ENCODE measurements at places on chromosomes 6 and 20.

GRCh38 chr20:18728165-18728869, 85.3 kb upstream of the SCP2D1 start:
- DNase-seq = no peak

DNA sequence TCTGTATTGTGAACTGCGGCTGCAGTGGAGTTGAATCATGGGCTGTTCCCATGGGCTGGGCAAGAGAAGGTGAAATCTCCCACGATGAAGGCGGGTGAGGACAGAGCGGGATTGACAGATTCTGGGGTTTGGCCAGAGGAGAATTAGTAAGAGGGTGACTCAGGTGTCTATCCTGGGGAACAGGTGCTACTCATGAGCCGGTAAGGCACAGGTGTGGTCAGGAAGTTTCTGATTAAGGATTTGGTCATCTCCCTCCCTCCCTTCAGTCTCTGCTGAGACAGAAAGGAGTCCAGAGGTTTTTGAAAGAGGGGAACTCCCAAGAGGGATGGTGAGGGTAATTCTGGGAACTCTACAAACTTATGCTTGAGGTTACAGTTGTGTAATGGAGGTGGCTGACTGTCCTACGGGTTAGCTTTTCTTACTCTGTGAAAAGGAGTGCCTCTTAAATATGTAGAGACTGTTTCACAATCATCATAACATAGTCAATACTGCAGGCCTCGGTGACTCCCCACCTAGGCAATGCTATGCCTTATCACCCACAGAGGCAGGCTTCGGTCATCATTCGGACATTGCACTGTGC, 31.5 kb downstream of the SERPINB1 start:
- no peak for DNase-seq

GRCh38 chr6:90151576-90152422, 144.8 kb downstream of the BACH2 start:
- no peak for DNase-seq

DNA sequence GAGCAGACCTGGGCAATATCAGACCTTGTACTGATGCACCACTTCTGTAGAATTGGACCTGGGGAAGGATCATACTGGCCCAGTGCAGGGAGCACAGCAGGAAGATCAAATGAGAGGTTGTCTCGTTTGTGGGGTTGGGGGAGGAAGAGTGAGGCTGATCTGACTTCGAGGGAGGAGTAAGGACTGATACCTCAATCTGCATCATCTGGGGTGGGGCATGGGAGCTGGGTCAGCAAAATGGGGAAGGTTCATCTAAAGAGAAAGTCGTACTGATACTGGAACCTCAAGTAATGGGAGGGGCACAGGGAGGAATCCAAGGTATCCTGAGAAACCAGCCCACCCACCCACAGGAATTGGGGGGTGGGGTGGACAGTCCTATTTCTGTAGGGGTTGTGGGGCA, 3.7 kb downstream of the RNF39 start:
- no peak for DNase-seq

DNA sequence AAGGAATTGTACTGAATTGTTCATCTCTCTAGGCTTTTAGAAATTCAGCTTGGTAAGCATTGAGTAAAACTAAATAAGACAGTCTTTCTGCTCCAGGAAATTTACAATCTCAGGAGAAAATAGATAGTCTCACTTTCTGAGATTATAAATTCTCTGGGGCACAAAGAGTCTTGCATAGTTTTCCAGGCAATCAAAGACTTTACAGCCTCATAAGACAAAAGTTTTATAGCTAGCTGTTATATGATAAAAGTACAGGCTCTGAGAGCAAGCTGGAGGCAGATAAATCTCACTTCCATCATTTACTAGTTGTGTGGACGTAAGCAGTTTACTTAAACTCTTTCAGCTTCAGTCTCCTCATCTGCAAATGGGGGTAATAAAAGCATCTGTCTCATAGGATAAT, 11.4 kb downstream of the FRK start:
- no peak for DNase-seq

DNA sequence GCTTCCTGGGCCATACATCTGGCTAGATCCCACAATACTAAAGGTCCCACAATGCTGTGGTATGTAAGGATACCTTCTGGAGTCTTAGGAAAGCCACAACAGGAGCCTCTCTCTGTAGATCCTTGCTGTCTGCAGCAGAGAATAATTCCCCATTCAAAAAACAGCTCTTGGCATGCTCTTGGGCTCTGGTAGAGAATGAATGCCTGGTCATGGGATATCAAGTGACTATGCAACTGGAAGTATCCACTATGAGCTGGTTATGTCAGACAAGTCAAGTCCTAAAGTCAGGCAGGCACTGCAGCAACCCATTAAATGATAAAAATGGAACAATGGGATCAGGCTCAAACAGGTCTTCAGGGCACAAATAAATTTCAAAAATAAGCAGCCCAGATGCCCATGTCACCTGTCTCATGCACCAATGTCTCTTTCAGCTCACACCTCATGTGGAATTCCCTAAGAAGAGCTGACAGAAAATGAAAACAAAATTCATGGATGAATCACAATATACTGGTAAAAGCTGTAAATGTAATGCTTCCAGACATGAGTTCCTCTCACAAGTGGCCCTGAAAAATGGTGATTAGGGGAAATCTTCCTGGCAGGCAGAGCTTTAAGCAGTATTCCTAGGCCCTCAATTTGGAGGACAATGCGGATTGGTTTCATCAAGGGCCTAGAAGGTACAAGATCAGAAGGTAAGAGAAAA, 4.3 kb downstream of the AK9 start:
- DNase-seq = no peak

DNA sequence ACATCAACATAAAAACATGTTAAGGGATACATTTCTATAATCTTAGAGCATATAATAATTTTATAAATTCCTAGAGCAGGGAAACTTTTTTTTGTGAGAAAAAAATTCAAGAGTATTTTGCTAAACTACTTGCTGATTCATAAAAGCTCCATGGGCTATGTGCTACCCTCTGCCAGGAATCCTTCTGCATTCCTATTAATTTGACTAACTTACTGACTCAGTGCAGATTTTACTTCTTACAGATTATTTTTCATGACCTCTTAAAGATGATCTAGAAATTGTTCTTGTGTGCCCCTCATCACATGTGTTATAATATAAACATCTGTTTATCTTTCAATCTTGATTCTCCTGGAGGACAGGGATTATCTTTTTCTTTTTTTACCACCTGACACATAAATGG, 5.7 kb downstream of the VTA1 start:
- DNase-seq = no peak

- no peak for DNase-seq
These were observed 151.3 kb downstream of the RALGAPA2 start for GRCh38 chr20:20561172-20561571.

DNA sequence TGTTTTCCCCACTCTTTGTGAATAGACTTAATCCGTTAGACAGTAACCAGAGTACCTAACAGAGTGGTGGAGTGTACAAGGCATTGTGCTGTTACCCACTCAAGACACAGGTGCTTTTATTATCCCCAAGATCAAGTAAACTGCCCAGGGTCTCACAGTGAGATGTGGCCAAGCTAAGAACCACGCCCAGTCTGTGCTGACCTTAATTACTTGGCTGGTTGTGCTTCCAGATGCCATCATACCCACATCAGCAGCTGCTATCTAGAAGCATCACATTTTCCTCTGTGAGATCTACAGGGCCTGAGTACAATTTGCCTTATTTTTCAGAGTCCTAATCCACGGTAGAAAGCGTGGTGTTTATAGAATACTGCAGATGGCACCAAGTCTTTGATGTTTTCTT, 70.3 kb downstream of the GFRA4 start:
- DNase-seq = no peak

DNA sequence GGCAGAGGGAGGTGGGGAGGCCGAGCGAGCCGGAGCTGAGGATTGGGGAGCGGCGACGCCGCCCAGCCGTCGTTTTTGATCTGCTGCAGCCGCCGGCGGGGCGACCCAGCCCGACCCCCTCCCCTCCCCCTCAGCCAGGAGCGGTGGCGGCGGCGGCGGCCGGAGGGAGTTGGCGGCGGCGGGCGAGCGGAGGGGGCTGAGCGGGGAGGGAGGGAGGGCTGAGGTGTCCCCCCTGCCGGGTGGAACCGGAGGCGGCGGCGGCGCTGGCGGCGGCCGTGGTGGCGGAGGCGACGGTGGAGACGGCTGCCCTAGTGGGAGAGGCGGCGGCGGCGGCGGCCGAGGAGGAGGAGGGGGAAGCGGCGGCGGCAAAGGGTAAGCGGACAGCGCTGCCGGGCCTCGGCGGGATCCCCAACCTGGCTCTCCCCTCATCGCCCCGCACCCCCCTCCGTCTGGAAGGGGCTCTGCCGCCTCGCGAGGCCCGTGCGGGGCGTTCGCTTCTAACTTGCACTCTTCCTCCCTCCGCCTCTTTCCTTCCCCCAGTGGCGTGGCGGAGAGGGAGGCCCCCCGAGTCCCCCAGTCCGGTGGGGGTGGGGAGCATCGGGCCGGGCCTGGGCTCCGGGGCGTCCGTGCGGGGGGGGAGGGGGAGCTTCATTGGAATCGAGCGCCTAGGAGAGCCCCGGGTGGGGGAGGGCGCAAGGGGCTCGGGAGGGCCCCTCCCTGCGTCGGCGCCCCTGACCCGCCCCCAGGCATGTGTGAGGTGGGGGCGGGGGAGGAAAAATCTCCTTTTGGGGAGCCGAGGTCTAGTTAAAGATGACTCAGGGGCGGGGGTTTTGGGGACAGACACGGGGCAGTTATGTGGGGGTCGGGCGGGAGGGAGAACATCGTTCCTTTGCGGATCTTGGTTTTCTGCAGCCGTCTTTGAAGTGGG, at the start of gene TAB2:
TAB2 (plus strand) TSS at position 69 of the 928 bp plus-strand sequence. CDS start 52,286 bp downstream, outside the sequence.
- peak; percentile 68 for DNase-seq

DNA sequence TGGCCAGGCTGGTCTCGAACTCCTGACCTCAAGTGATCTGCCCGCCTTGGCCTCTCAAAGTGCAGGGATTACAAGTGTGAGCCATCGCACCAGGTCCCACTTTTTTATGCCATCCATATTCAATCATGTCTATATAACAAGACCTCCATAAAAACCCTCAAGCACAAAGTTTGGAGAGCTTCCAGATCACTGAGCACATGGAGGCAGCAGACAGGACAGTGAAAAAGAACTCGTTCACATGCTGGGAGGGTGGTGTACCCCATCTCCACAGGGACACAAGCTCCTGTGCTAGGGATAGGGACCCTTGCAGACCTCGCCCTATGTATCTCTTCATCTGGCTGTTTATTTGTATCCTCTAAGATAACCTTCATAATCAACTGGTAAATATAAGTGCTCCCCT, 30.3 kb downstream of the KIF13A start:
- DNase-seq = no peak

DNA sequence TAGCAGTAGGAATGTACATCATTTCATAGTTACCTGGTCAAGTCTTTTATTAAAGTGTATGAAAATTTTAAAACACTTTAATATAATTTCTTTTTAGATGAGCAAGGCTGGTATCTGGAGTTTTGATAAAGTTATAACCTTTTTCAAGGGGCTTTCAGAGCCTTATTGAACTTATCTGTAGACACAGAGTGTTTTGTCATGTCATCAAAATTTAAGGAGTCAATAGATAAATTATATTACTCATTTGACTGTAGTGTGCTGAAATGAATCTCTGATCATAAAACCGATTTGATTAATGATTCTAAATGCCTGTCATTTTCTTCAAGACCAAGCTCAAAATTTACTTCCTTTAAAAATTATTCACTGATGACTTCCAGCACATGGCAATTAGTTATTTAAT, 125.6 kb downstream of the ARID1B start:
- DNase-seq = no peak

DNA sequence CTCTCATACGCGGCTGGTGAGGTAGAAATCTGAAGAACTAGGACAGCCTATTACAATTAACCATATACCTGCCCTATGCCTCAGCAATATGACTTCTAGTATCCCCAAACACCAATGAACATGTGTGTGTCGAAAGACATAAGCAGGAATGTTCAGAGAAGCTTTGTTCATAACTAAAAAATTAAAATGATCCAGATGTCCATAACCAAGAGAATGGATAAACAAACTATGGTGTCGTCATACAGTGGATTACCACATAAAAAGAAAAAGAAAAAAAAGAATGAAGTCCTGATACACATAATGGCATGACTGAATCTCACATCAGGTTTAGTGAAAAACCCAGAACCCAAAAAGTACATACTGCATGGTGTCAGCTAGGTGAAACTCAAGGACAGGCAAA, 73.9 kb downstream of the MDN1 start:
- DNase-seq = no peak

GRCh38 chr6:111070105-111071005, 16.9 kb upstream of the SLC16A10 start:
- no peak for DNase-seq

DNA sequence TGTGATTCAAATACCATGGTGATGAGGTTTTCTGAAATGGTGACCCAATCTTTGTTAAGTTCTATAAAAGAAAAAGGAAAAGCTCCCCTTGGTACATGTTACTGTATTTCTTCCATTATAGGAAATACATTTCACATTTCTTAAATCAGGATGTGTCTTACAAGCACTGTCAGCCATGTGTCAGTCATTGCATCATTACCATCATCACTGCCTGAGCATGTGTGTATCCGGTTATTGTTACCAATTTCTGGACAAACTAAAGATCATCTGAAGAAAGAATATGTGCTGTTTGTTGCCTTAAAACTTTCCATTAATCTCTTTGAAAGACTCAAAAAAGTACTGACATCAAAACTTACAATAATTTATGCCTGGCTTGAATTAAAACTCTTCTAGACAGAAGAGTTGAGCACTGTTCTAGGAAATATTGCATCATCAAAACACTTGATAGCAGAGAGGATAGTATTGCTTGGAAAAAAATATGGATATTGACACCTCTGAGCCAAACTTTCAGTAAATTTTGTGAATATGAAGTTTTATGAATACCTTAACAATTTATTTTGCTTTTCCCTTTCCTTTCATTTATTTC, 7.1 kb upstream of the TSPYL1 start:
- DNase-seq = no peak

- DNase-seq = no peak
These were observed 608.0 kb downstream of the COL12A1 start for GRCh38 chr6:74597840-74598239.

DNA sequence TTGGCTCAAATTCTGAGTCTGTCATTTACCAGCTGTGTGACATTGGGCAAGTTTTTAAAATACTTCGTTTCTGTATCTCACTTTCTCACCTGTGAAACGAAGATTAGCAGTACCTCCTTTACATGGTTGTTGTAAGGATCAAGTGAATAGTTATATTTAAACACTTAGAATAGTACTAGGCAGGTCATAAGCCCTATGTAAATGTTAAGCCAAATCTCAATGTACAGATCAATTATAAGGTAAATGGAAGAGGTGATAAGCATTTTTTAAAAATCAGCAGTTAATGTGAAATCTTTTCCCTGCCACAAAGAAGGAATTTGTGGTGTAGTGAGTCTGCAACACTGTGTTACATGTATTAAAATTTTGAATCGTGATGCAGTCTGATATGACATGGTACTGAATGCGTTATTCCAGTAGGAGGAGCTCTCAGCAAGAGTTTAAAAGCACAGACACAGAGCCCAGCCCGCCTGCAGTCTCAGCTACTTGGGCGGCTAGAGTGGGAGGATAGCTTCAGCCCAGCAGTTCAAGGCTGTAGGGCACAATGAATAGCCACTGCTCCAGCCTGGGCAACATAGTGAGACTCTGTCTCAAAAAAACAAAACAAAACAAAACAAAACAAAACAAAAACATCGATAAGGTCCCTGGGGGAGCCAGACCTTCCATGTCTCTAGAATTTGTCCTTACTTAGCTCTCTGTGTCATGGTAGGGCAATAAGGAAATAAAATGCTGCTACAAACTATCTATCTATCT, 46.0 kb downstream of the GTF2H5 start:
- DNase-seq = no peak

- no peak for DNase-seq
These were observed 176.1 kb upstream of the PLN start for GRCh38 chr6:118371955-118372354.

All from ascending aorta (tissue), 2 donors.